ENCODE measurements at places on chromosomes 1 and 21. TPM values are rescaled to one million over a fixed set of nuclear protein-coding genes. Genes with fewer than 3 reads are reported as not detected.
A peak's percentile ranks its signal among the peaks of the same experiment; 100 is the strongest.

LDLRAD2 gene
- 8.2 TPM for polyA plus RNA-seq

FMO3 gene
- polyA plus RNA-seq: 0.52 TPM

CLEC20A gene
- not detected for polyA plus RNA-seq

FCGR1A gene
- polyA plus RNA-seq: 1.00 TPM

ERMAP gene
- 6.5 TPM for polyA plus RNA-seq

PRAMEF10 gene
- polyA plus RNA-seq: not detected

TCHHL1 gene
- polyA plus RNA-seq: not detected

PIP5K1A gene
- 27.0 TPM for polyA plus RNA-seq

TMEM200B gene
- polyA plus RNA-seq: 11.0 TPM

GPR3 gene
- 2.2 TPM for polyA plus RNA-seq

SPATA45 gene
- polyA plus RNA-seq: 0.44 TPM

DNA sequence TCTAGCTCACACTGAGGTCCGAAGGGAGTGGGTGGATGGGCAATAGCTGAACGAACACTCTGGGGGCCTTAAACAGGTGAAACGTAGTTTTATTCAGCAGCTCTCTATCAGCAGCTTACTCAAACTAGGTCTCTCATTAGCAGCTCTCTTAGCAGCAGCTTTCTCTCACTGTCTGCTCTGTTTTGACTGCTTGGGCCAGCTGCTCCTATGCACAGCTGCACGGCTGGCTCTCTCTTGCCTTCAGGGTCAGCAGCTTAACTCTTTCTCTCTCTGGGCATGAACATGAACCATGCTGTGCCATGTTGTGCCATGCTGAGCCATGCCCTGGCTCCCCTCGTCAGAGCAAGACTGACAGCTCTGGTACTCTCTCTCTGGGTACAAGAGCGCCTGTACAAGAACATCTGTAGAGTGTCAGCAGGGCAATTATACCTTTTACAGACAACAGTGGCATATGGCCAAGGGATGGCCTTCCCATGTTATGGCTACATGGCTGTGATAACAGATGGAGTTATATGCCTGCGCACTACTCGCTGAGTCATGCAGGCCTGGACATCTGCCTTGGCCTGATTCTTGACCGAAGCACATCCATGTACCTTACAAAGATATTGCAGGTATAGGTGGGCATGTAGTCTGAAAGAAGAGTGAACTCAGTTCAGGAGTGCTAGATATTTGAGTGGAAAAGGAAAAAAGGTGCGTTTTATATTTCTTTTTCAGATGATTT, 152.4 kb downstream of the LEPR start:
- DNase-seq: no peak
- no peak overlapping the region for H3K27ac ChIP-seq
- H3K4me3 ChIP-seq: no peak overlapping the region
- H3K4me1 ChIP-seq: no peaks in the 10 kb centered on the region
- H3K27me3 ChIP-seq: no peaks in the 10 kb centered on the region
- H3K36me3 ChIP-seq: no peaks in the 10 kb centered on the region

- peaks cover 33% of the 10 kb centered on the region for H3K4me1 ChIP-seq
- peak overlapping the region; percentile 54 for H3K27ac ChIP-seq
- no peak for DNase-seq
- no peaks in the 10 kb centered on the region for H3K27me3 ChIP-seq
- H3K36me3 ChIP-seq: no peaks in the 10 kb centered on the region
Measured at GRCh38 chr1:83509301-83509781, 489.6 kb downstream of the TTLL7 start.

DNA sequence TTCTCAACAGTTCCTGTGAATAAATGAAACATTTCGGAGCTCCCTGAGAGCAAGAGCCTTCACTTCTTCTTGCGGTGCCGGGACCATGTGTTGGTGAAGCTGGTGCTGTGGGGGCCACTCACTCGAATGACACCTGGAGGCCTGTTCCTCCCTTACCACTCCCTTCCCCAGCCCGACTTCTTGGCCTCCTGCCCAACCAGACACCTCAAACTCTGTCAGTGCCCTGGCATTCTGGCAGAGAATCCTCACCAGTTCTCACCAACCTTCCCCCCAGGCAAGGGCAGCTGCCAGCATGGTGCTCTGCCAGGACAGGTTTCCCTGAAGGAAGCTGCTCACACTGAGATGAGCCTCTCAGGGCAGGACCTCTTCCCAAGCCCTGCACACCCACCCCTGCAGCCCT, 68.3 kb downstream of the MPZL1 start:
- no peak overlapping the region for H3K27ac ChIP-seq
- H3K36me3 ChIP-seq: peaks cover 3% of the 10 kb centered on the region
- no peak for DNase-seq
- H3K4me3 ChIP-seq: no peak overlapping the region
- H3K4me1 ChIP-seq: no peaks in the 10 kb centered on the region

DNA sequence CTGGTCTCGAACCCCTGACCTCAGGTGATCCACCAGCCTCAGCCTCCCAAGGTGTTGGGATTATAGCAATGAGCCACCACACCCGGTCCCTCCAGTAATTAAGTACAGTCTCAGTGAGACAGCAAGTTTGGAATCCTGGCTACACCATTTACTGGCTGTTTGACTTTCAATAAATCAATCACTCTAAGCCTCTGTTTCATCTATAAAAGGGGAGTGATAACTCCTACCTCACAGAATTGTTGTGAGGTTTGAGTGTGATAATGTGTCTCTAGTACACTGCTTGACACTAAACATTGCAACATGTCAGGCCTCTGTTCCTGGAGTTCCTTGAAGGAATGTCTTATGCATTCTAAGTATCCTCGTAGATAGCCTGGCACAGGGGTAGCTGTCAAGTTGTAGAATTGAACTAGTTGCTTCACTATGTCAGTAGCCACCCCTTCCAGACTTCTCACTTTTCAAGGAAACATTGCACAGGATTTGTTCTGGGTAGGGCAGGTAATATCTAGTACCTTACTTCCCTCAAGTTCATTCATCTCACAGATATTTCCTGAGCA, 12.4 kb downstream of the ENTREP3 start:
- H3K27ac ChIP-seq: peak overlapping the region; percentile 75
- H3K4me3 ChIP-seq: no peak overlapping the region

DNA sequence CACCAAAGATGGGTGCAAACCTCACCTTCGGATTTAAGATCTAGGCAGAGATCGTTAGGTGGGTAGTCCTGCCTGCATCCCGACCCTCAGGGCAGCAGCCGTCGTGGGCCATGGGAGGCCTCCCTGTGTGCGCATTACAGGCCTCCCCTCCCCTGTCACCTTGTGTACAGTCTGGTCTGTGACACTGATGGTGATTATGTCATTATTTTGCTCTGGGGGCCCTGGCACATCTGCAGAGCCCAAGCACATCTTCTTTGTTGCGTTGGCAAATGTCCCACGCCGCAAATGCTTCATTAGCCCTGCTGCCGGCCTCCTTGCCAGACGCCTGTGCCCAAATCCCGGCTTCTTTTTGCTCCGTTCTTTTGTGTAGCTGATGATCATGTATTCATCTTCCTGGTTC, 31.7 kb downstream of the PROX1 start:
- H3K4me1 ChIP-seq: no peaks in the 10 kb centered on the region
- H3K36me3 ChIP-seq: no peaks in the 10 kb centered on the region
- no peaks in the 10 kb centered on the region for H3K27me3 ChIP-seq
- no peak overlapping the region for H3K27ac ChIP-seq

DNA sequence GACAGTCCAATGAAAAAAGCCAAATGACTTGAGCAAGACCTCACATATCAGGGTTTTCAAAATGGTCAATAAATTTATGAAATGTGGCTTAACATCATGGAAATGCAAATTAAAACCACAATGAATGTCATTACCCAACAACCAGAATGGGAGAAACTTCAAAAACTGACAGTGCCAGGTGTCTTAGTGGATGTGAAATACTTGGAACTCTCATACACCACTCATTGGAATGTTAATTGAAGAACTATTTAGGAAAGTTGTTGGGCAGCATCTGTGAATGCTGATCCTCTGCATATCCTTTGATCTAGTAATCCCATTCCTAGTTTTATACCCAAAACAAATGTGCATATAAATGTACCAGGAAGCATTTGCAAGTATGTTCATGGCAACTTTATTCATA, 19.2 kb upstream of the BACH1 start:
- DNase-seq: no peak
- no peaks in the 10 kb centered on the region for H3K4me1 ChIP-seq
- no peak overlapping the region for H3K4me3 ChIP-seq
- no peak overlapping the region for H3K27ac ChIP-seq
- H3K36me3 ChIP-seq: no peaks in the 10 kb centered on the region

- no peaks in the 10 kb centered on the region for H3K36me3 ChIP-seq
- no peak overlapping the region for H3K27ac ChIP-seq
- no peaks in the 10 kb centered on the region for H3K27me3 ChIP-seq
- no peaks in the 10 kb centered on the region for H3K4me1 ChIP-seq
- DNase-seq: no peak
- H3K4me3 ChIP-seq: no peak overlapping the region
Measured at GRCh38 chr1:148293651-148294050, 141.6 kb upstream of the NBPF11 start.

- no peaks in the 10 kb centered on the region for H3K36me3 ChIP-seq
- no peaks in the 10 kb centered on the region for H3K4me1 ChIP-seq
- no peak overlapping the region for H3K4me3 ChIP-seq
- no peaks in the 10 kb centered on the region for H3K27me3 ChIP-seq
- DNase-seq: no peak
Measured at GRCh38 chr1:163401211-163401610, 79.5 kb downstream of the NUF2 start.

- H3K27me3 ChIP-seq: no peaks in the 10 kb centered on the region
- no peaks in the 10 kb centered on the region for H3K4me1 ChIP-seq
- DNase-seq: no peak
- H3K4me3 ChIP-seq: no peak overlapping the region
Measured at GRCh38 chr1:219109424-219110018, 64.2 kb upstream of the LYPLAL1 start.

GRCh38 chr1:90854397-90854924, 137.4 kb upstream of the BARHL2 start:
- H3K4me3 ChIP-seq: no peak overlapping the region
- no peak for DNase-seq

- no peaks in the 10 kb centered on the region for H3K27me3 ChIP-seq
- no peak overlapping the region for H3K27ac ChIP-seq
- no peak overlapping the region for H3K4me3 ChIP-seq
- H3K36me3 ChIP-seq: no peaks in the 10 kb centered on the region
- DNase-seq: no peak
- no peaks in the 10 kb centered on the region for H3K4me1 ChIP-seq
Measured at GRCh38 chr1:10319750-10320149, 79.1 kb upstream of the PGD start.

DNA sequence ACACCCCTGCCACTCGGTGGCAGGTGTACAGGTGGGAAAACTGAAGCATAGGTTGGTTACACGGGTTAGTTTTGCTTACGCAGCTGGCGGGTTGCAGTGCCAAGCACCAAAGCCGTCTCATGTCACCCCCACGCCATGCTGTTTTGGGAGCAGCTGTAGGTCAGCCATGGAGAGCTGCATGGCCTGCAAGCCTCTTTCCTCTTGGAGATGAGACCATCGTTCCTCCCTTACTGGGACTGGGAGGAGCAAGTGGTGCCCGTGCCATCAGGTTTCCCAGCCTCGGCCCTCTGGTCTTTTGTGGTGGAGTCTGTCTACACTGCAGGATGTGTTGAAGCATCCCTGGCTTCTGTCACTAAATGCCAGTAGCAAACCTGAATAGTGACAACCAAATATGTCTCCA, 46.9 kb downstream of the AJAP1 start:
- H3K27me3 ChIP-seq: no peaks in the 10 kb centered on the region
- no peaks in the 10 kb centered on the region for H3K36me3 ChIP-seq
- H3K4me3 ChIP-seq: no peak overlapping the region
- no peak overlapping the region for H3K27ac ChIP-seq
- H3K4me1 ChIP-seq: no peaks in the 10 kb centered on the region

DNA sequence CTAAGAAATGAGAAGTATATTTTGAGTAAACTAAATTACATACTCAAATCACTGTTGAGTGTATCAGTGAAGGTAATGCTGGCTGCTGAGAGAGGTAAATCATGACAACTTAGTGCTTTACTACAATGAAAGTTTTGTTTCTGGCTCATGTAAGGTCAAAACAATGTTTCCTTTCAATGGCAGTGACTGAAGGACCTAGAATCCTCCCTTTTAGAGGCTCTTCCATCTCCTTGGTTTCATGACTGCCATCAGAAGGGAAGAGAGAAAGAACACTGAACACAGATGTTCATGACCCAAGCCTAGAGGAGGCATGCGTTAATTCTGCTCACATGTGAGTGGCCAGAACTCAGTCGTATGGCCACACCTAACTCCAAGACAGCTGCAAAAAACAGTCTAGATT, 130.6 kb downstream of the AKT3 start:
- no peaks in the 10 kb centered on the region for H3K27me3 ChIP-seq
- no peak for DNase-seq
- no peaks in the 10 kb centered on the region for H3K4me1 ChIP-seq

GRCh38 chr1:56631901-56632300, 13.2 kb upstream of the PRKAA2 start:
- no peaks in the 10 kb centered on the region for H3K27me3 ChIP-seq
- no peaks in the 10 kb centered on the region for H3K4me1 ChIP-seq
- no peak overlapping the region for H3K4me3 ChIP-seq
- no peak for DNase-seq

DNA sequence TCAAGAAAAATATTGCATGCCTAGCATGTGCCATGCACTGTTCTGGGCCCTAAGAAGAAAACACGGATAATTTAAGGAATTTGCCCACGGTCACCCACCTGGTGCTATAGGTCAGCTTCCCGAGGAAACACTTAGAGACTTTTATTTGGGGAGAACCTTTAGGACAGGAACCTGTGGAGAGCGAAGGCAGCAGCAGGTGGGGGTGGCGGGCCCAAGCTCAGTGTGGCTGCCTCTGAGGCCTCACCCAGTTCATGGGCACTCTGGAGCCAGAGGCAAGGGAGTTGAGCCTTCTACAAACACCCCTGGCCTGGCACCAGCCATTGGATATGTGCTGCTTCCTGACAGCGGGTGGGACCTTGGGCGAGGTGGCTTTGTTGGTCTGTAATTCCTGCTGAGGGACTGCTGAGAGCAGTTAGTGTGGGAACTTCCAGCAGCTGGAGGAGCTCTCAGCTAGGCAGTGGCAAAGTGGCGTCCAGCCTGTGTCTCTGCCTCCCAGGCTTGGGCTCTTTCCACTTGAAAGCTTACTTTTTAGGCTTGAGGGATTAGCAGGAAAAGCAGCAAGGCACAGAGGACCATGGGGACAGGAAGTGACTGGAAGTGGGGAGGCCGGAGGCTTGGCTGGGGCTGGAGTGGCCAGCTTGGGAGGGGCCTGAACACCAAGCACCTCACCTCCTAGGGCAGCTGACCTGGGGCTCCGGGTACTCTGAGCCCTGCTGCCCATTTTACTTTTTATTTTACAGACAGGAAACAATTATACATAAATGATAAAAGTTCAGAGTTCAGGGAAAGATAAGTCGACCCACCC, 19.1 kb downstream of the MRPL37 start:
- H3K36me3 ChIP-seq: no peaks in the 10 kb centered on the region
- H3K4me3 ChIP-seq: no peak overlapping the region
- peak overlapping the region; percentile 59 for H3K27ac ChIP-seq
- H3K4me1 ChIP-seq: peaks cover 5% of the 10 kb centered on the region
- H3K27me3 ChIP-seq: no peaks in the 10 kb centered on the region

- no peak overlapping the region for H3K27ac ChIP-seq
- H3K36me3 ChIP-seq: no peaks in the 10 kb centered on the region
- H3K27me3 ChIP-seq: no peaks in the 10 kb centered on the region
- no peak for DNase-seq
Measured at GRCh38 chr1:71738910-71739309, 543.4 kb downstream of the NEGR1 start.
